Placental pericyte (primary cell): ENCODE measurements at places on chromosomes 12 and 14. TPM values are rescaled to one million over a fixed set of nuclear protein-coding genes. Genes with fewer than 3 reads are reported as not detected.

The KRT83 gene
- total RNA-seq: not detected in 2 replicates

The CMA1 gene
- not detected in 2 replicates for total RNA-seq

The C12orf56 gene
- total RNA-seq: 2.8 and 4.3 TPM in 2 replicates

The OR6C2 gene
- not detected in 2 replicates for total RNA-seq

The BCL2L14 gene
- not detected in 2 replicates for total RNA-seq

The LRFN5 gene
- 0.22 and 3.6 TPM in 2 replicates for total RNA-seq

The CACNA2D4 gene
- 0.22 and 2.3 TPM in 2 replicates for total RNA-seq

The GPX2 gene
- not detected in 2 replicates for total RNA-seq

The TTC8 gene
- 17.7 and 21.0 TPM in 2 replicates for total RNA-seq

The GDF11 gene
- total RNA-seq: 5.3 and 10.6 TPM in 2 replicates

The SCNN1A gene
- 0.44 and 0.57 TPM in 2 replicates for total RNA-seq

The TCL1B gene
- not detected in 2 replicates for total RNA-seq

The LDHB gene
- 375 and 574 TPM in 2 replicates for total RNA-seq

The MUCL1 gene
- total RNA-seq: not detected in 2 replicates

The TSPAN11 gene
- 0.14 and 0.44 TPM in 2 replicates for total RNA-seq

The GPR137C gene
- total RNA-seq: 0.43 and 0.44 TPM in 2 replicates

The TESPA1 gene
- not detected in 2 replicates for total RNA-seq

The ANHX gene
- total RNA-seq: not detected in 2 replicates

The RND1 gene
- total RNA-seq: 0.44 TPM in 1 of 2 replicates, not detected in the other

The SIX6 gene
- total RNA-seq: not detected in 2 replicates

The RPGRIP1 gene
- total RNA-seq: 0.22 and 0.29 TPM in 2 replicates

The LRRC10 gene
- total RNA-seq: not detected in 2 replicates

The A2M gene
- 1.8 and 10.2 TPM in 2 replicates for total RNA-seq

The MAP1LC3B2 gene
- total RNA-seq: 0.86 and 2.0 TPM in 2 replicates

The MYF5 gene
- not detected in 2 replicates for total RNA-seq

The GLIPR1L1 gene
- total RNA-seq: not detected in 2 replicates

The CCDC175 gene
- not detected in 2 replicates for total RNA-seq

The BBOF1 gene
- total RNA-seq: 5.9 and 8.5 TPM in 2 replicates

The DGLUCY gene
- 33.3 and 38.2 TPM in 2 replicates for total RNA-seq

The KRT77 gene
- not detected in 2 replicates for total RNA-seq

The ACVRL1 gene
- 2.2 and 24.1 TPM in 2 replicates for total RNA-seq

The NPFF gene
- total RNA-seq: not detected in 2 replicates

The BCL2L2 gene
- 18.4 and 21.6 TPM in 2 replicates for total RNA-seq

The KCNC2 gene
- total RNA-seq: not detected in 2 replicates

The CLBA1 gene
- total RNA-seq: 10.6 and 12.0 TPM in 2 replicates

The IL22 gene
- not detected in 2 replicates for total RNA-seq

The NKX2-1 gene
- total RNA-seq: not detected in 2 replicates

The MYL2 gene
- not detected in 2 replicates for total RNA-seq

The TMEM253 gene
- not detected in 2 replicates for total RNA-seq

The PAN2 gene
- 13.6 and 20.6 TPM in 2 replicates for total RNA-seq

The C1QL4 gene
- under 0.01 and 0.14 TPM in 2 replicates for total RNA-seq

The AJUBA gene
- total RNA-seq: 50.4 and 91.7 TPM in 2 replicates

The NOVA1 gene
- under 0.01 and 0.43 TPM in 2 replicates for total RNA-seq

The FANCM gene
- 2.2 and 17.6 TPM in 2 replicates for total RNA-seq

The ARMH4 gene
- 0.66 and 1.9 TPM in 2 replicates for total RNA-seq

The PDZRN4 gene
- not detected in 2 replicates for total RNA-seq

The FSCB gene
- 0.22 and 2.1 TPM in 2 replicates for total RNA-seq

The TEX22 gene
- total RNA-seq: under 0.01 TPM in 1 of 2 replicates, not detected in the other

The HOXC6 gene
- total RNA-seq: 4.2 and 4.8 TPM in 2 replicates

The CPNE6 gene
- total RNA-seq: under 0.01 TPM in 1 of 2 replicates, not detected in the other

The PPP4R3A gene
- total RNA-seq: 49.7 and 69.0 TPM in 2 replicates

The TARBP2 gene
- 53.4 and 65.9 TPM in 2 replicates for total RNA-seq

The ENDOU gene
- total RNA-seq: under 0.01 TPM in 1 of 2 replicates, not detected in the other

The KLRG1 gene
- 0.29 TPM in 1 of 2 replicates, not detected in the other for total RNA-seq
